ENCODE measurements at places on chromosomes 5 and 9.
A peak's percentile ranks its signal among the peaks of the same experiment; 100 is the strongest.

GRCh38 chr9:124311283-124311682 lies 53.5 kb downstream of the NEK6 start:
- H3K27ac ChIP-seq = no peak overlapping the region
- H3K4me1 ChIP-seq = no peaks in the 10 kb centered on the region
- no peak for DNase-seq
- no peaks in the 10 kb centered on the region for H3K27me3 ChIP-seq

DNA sequence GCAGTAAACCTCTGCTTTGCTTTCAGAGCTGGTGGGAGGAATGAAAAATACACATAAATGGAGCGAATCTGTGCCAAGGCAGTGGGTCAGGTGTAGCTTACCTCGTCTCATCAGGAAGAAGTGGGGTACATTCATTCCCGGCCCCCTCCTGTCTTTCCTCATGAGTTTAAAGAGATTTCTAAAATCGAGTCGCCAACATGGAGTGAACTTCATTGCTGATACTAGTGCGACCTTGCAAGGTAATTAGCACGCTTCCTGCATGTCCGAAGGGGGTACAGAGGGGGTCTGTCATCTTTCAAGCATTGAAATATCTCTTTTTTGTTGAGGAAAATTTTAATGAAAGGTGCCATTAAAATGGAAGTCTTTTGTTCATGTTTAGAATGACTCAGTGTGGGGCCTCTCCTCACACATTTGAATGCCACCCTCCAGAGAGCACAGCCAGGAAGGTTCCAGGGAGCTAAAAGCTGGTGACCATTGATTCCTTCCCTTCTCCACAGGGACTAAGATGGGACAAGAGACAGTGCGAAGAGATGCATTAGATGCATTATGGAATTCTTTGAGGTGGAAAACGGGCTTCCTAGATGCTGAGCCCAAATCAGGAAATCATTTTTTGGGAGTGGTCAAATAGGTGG lies 114.2 kb downstream of the IRX1 start:
- H3K4me1 ChIP-seq = no peaks in the 10 kb centered on the region
- no peak for DNase-seq
- H3K27me3 ChIP-seq = no peaks in the 10 kb centered on the region
- H3K4me3 ChIP-seq = no peak overlapping the region

DNA sequence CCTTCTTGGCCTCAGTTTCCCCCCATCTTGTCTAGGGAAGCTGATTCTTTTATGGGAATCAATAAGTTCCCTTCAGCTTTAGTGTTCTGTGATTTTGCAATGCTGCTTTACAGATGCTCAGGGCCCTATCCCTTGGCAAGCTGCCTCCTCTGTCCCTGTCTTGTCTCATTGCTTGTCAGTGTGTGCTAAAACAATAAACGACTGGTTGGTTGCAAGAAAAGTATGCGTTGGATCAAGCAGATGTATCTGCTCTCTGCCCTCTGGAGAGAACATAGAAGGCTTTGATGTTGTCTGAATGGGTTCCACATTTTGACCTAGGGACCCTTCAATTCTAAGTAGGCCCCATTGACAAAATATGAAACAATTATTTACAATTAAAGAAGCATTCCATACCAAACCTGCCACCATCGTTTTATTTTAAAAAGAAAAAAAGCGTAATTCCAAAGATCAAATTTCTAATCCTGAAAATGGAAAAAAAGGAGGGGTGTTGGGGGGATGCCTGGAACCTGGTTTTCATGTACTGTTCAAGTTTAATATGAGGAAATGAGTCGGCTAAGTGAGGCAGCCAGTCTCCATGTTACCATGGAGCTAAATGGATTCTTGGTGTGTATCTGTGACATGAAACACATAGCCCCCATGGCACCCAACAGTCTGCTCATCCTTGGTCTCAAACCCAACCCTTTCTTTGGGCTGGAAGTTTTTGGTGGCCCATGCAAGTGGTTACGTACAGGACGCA lies 31.2 kb upstream of the TARS1 start:
- no peak for DNase-seq
- no peaks in the 10 kb centered on the region for H3K27me3 ChIP-seq
- H3K4me1 ChIP-seq = no peaks in the 10 kb centered on the region
- no peaks in the 10 kb centered on the region for H3K36me3 ChIP-seq

DNA sequence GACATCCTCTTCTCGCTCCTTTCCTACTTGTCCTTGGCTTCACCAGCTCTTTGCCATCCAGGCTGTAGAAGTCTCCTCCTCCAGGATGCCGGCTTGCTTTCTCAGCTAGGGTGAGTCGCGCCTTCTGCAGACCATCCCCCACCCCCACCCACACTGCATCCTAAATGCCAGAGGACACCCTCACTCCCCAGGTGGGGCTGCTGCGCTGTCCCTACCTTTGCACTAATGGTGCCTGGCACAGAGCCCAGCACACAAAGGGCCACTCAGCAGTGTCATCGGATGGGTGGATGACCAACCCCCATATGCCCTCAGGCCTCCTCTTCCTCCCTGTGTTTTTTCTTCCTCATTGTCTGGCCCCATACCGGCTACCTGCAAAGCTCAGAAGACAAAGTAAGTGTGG lies 14.8 kb downstream of the IL9 start:
- no peak for DNase-seq
- H3K4me1 ChIP-seq = no peaks in the 10 kb centered on the region
- H3K27ac ChIP-seq = no peak overlapping the region
- H3K27me3 ChIP-seq = no peaks in the 10 kb centered on the region
- H3K36me3 ChIP-seq = no peaks in the 10 kb centered on the region

DNA sequence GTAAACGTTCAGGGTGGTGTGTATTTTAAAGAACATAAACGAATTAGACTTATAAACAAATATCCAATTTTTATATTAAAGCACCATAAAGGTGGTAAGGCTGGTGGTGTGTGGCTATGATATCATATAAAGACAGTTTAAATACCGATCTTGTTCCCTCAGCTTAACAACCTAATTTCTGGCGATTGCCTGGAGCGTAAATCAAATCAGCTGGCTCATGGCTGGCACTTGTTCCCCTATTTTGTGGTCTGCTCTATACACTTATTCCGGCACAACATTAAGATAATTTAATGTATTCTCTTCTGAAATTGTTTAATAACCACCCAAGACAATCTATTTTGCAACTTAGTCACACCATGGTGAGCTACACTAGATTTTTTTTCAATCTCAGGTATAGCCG lies 2.4 kb upstream of the HAPLN1 start:
- no peak for DNase-seq
- no peak overlapping the region for H3K4me3 ChIP-seq
- H3K27me3 ChIP-seq = peaks cover 11% of the 10 kb centered on the region
- H3K4me1 ChIP-seq = no peaks in the 10 kb centered on the region
- H3K27ac ChIP-seq = no peak overlapping the region

GRCh38 chr5:150544611-150545219 lies 36.8 kb downstream of the NDST1 start:
- no peaks in the 10 kb centered on the region for H3K4me1 ChIP-seq
- no peak overlapping the region for H3K4me3 ChIP-seq
- no peaks in the 10 kb centered on the region for H3K27me3 ChIP-seq
- H3K36me3 ChIP-seq = no peaks in the 10 kb centered on the region

DNA sequence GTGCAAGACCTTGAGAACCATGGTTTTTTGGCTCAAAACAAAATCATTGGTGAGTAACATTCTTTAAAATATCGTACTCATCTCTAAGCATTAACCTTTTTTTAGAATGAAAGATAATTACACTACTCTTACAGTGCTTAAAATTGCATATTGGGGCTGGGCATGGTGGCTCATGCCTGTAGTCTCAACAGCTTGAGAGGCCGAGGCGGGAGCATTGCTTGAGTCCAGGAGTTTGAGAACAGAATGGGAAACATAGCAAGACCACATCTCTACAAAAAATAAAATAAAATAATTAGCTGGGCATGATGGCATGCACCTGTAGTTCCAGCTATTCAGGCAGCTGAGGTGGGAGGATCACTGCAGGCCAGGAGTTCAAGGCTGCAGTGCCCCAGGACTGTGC lies 2.9 kb upstream of the RECK start:
- H3K4me3 ChIP-seq = no peak overlapping the region
- H3K27me3 ChIP-seq = no peaks in the 10 kb centered on the region
- H3K4me1 ChIP-seq = peaks cover 13% of the 10 kb centered on the region
- no peak overlapping the region for H3K27ac ChIP-seq
- H3K36me3 ChIP-seq = no peaks in the 10 kb centered on the region
- no peak for DNase-seq

DNA sequence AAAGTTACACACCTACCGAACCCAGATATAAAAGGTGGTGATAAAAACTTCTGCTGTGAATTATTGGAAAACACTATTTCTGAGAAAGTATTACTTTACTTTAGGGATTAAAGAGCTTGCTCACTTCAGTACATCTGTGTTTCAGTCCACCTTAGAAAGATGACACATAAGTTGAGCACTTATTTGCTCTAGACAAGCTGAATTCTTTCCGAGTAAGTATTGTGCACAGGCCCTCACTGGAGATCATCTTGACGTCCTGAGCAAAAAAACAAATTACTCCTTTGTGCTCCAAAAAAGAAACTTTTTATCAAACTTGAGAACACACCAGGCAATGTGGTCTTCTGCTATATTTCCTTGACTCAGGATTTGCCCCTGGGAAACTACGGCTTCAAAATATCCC lies 231.0 kb upstream of the GRAMD2B start:
- no peaks in the 10 kb centered on the region for H3K27me3 ChIP-seq
- H3K27ac ChIP-seq = no peak overlapping the region
- H3K4me3 ChIP-seq = no peak overlapping the region
- no peaks in the 10 kb centered on the region for H3K4me1 ChIP-seq
- H3K36me3 ChIP-seq = no peaks in the 10 kb centered on the region

DNA sequence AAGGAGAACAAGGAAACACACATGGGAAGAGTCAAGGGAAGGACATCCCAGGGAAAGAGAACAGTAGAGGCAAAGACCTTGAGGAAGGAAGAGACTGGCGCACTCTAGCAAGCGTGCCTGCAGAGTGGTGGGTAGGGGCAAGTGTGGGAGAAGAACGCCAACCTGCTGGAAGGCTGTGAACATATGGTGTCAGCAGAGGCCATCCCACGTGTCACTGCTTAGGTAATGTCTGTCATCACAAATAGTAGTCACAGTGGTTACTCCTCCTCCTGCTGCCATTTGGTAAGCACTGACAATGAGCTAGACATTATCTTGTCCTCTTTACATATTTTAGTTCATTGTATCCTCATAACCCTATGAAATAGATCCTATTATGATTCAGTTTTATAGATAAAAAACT lies 206.4 kb upstream of the TRIM32 start:
- H3K36me3 ChIP-seq = no peaks in the 10 kb centered on the region
- no peak overlapping the region for H3K4me3 ChIP-seq
- no peaks in the 10 kb centered on the region for H3K4me1 ChIP-seq
- H3K27me3 ChIP-seq = no peaks in the 10 kb centered on the region
- no peak overlapping the region for H3K27ac ChIP-seq

DNA sequence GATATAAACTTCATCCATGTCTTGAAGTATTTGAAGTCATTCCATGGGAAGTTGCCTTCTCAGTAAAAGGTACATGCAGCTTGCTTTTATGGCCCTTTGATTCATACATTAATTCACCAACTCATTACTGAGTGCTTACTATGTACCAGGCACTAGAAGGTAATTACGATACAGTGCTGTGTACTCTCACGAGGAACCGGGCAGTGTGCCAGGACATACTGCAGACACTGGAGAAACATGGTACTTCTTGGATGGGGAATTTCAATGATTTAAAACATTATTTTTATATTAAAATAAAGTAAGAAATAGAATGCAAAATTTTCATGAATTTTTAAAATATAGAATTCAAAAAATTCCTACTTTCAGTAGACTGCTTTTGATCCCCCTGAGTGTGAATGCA lies 71.4 kb upstream of the WDR41 start:
- no peak overlapping the region for H3K4me3 ChIP-seq
- H3K36me3 ChIP-seq = no peaks in the 10 kb centered on the region
- no peak overlapping the region for H3K27ac ChIP-seq
- no peak for DNase-seq
- H3K4me1 ChIP-seq = no peaks in the 10 kb centered on the region
- peaks cover 2% of the 10 kb centered on the region for H3K27me3 ChIP-seq

GRCh38 chr9:130447193-130447816 lies 2.5 kb downstream of the ASS1 start:
- no peaks in the 10 kb centered on the region for H3K4me1 ChIP-seq
- H3K36me3 ChIP-seq = no peaks in the 10 kb centered on the region
- no peak overlapping the region for H3K27ac ChIP-seq
- DNase-seq = no peak
- H3K4me3 ChIP-seq = no peak overlapping the region

DNA sequence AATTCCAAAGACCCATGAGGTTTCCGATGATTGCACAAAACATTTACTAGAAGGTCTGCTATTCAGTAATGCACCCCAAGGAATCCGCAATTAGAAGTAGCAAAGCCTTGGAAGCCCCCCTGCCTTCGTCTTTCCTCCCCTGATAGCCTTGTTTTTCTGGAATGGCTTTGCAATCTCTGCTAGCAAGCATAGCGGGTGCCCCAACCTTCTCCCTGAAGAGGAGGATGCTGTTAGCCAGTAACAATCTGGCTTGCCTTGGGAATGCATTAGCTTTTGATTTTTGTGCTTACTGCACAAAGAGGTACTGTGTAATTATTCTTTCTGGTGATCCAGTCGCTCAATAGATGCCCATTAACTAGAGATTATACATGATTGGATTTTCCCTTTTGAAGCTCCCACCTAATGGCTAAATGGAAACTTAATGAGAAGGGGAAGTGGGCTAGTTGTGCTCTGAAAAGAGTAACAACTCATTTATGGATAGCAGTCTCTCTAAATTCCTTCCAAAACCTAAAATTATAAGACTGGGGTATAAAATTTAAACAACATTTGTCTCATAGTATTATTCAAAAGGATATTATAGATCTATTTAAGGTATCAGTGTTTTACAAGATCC lies 91.6 kb downstream of the FBXW11 start:
- H3K36me3 ChIP-seq = no peaks in the 10 kb centered on the region
- peaks cover 11% of the 10 kb centered on the region for H3K4me1 ChIP-seq
- H3K4me3 ChIP-seq = no peak overlapping the region
- DNase-seq = no peak
- no peak overlapping the region for H3K27ac ChIP-seq

- H3K27ac ChIP-seq = no peak overlapping the region
- H3K4me3 ChIP-seq = no peak overlapping the region
- H3K36me3 ChIP-seq = no peaks in the 10 kb centered on the region
- H3K4me1 ChIP-seq = peaks cover 13% of the 10 kb centered on the region
- peak; percentile 32 for DNase-seq
- H3K27me3 ChIP-seq = no peaks in the 10 kb centered on the region
These were observed 735 bp downstream of the ECPAS start for GRCh38 chr9:111483439-111483857.
